Stimulated activated effector memory CD8-positive, alpha-beta T cell treated with anti-CD3 and anti-CD28 coated beads, Interleukin-12 subunit alpha, Interleukin-12 subunit beta, amount 100 ng/mL, for 72 hours (primary cell): ENCODE measurements at places on chromosomes 6 and 20.

GRCh38 chr6:112154711-112155110 is 67.3 kb downstream of the FAM229B start:
- DNase-seq, result no peak

- DNase-seq, result no peak
Observed at GRCh38 chr6:125357515-125358256, 55.9 kb upstream of the HDDC2 start.

GRCh38 chr20:21832442-21833385 is 127.2 kb downstream of the PAX1 start:
- no peak for DNase-seq

- DNase-seq, result no peak
Observed at GRCh38 chr6:135568379-135568778, 70.8 kb upstream of the AHI1 start.
